A549 treated with DMSO at 1 μM for 4 hours (cell line): ENCODE measurements at places on chromosomes 6 and 20. TPM values are rescaled to one million over a fixed set of nuclear protein-coding genes. Genes with fewer than 3 reads are reported as not detected.

The FNDC11 gene
- total RNA-seq: 0.07 to 0.20 TPM (median 0.16 TPM) in 5 replicates

The MCHR2 gene
- total RNA-seq: not detected in 5 replicates

The HLA-DPA1 gene
- 0.10 TPM in 1 of 5 replicates, not detected in the others for total RNA-seq

The FAM209B gene
- total RNA-seq: 0.30 to 0.62 TPM (median 0.50 TPM) in 4 of 5 replicates, not detected in the other

The PHACTR3 gene
- total RNA-seq: 0.09 TPM in 1 of 5 replicates, not detected in the others

The ACTL10 gene
- total RNA-seq: 0.05 TPM in 1 of 5 replicates, not detected in the others

The GPX5 gene
- total RNA-seq: not detected in 5 replicates

The KIF13A gene
- total RNA-seq: 20.8 to 25.6 TPM (median 24.7 TPM) in 5 replicates

The PCNA gene
- total RNA-seq: 418 to 444 TPM (median 422 TPM) in 5 replicates

The RFX6 gene
- total RNA-seq: not detected in 5 replicates

The TGM3 gene
- total RNA-seq: 0.07 to 0.11 TPM (median 0.08 TPM) in 3 of 5 replicates, not detected in the others

The OPRM1 gene
- total RNA-seq: not detected in 5 replicates

The TFAP2C gene
- total RNA-seq: 13.6 to 16.5 TPM (median 15.4 TPM) in 5 replicates

The SLC17A2 gene
- total RNA-seq: not detected in 5 replicates

The NKAIN4 gene
- 6.3 to 10.1 TPM (median 7.0 TPM) in 5 replicates for total RNA-seq

The PLCB4 gene
- 11.5 to 21.0 TPM (median 15.2 TPM) in 5 replicates for total RNA-seq

The TREM1 gene
- 0.09 to 0.30 TPM (median 0.13 TPM) in 4 of 5 replicates, not detected in the other for total RNA-seq
